Stomach (tissue), 19 donors: ENCODE measurements at places on chromosomes 2 and 18. TPM values are rescaled to one million over a fixed set of nuclear protein-coding genes. Genes with fewer than 3 reads are reported as not detected.

- no peak overlapping the region for H3K4me3 ChIP-seq
- no peaks in the 10 kb centered on the region for H3K27me3 ChIP-seq
- peaks cover 2% of the 10 kb centered on the region for H3K36me3 ChIP-seq
- peak overlapping the region; percentile 85 for H3K27ac ChIP-seq
- H3K4me1 ChIP-seq, result peaks cover 98% of the 10 kb centered on the region
Observed at GRCh38 chr2:105391058-105391627, 7.7 kb downstream of the FHL2 start.

GRCh38 chr2:215338883-215339679 is 27.2 kb downstream of the ATIC start:
- H3K27ac ChIP-seq, result no peak overlapping the region
- no peak overlapping the region for H3K4me3 ChIP-seq
- no peaks in the 10 kb centered on the region for H3K4me1 ChIP-seq
- no peaks in the 10 kb centered on the region for H3K27me3 ChIP-seq
- peaks cover 25% of the 10 kb centered on the region for H3K36me3 ChIP-seq
- DNase-seq, result no peak

The PDE11A gene
- polyA plus RNA-seq, result 0.37 TPM

GRCh38 chr2:47485177-47485576 is 82.2 kb downstream of the MSH2 start:
- H3K27ac ChIP-seq, result no peak overlapping the region
- no peak overlapping the region for H3K4me3 ChIP-seq
- no peak for DNase-seq

- H3K4me3 ChIP-seq, result no peak overlapping the region
- H3K4me1 ChIP-seq, result no peaks in the 10 kb centered on the region
- no peak overlapping the region for H3K27ac ChIP-seq
- no peaks in the 10 kb centered on the region for H3K36me3 ChIP-seq
Observed at GRCh38 chr2:50878251-50878650, 153.7 kb downstream of the NRXN1 start.

- H3K27me3 ChIP-seq, result no peaks in the 10 kb centered on the region
- peaks cover 61% of the 10 kb centered on the region for H3K4me1 ChIP-seq
- H3K36me3 ChIP-seq, result peaks cover 19% of the 10 kb centered on the region
- DNase-seq, result no peak
- no peak overlapping the region for H3K4me3 ChIP-seq
- H3K27ac ChIP-seq, result no peak overlapping the region
Observed at GRCh38 chr2:168564641-168565040, 108.6 kb downstream of the CERS6 start.

DNA sequence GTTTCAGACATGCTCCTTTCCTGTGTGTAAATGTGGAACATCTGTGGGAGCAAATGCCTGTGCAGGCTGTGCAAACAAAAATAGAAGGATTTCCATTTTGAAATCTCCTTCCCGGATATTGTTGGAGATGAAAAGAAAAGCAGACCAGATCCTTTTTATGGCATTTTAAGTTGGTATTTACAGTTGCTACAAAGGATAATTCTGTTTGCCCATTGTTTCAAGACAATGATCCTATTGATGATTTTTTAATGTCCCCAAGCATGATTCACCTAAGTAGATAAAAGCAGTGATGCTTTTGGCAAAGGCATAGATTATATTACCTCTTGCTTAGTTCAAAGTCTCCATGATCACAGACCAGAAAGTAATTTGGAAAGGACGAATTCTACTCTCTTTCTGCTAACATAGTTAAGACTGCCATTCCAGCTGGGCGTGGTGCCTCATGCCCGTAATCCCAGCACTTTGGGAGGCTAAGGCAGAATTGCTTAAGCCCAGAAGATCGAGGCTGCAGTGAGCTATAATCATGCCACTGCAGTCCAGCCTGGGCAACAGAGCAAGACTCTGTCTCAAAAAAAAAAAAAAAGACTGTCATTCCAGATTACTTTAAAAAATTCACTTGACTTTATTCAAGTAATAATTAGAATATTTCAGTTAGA is 209.6 kb upstream of the SLC39A10 start:
- no peak overlapping the region for H3K4me3 ChIP-seq
- no peak for DNase-seq
- H3K4me1 ChIP-seq, result no peaks in the 10 kb centered on the region
- no peaks in the 10 kb centered on the region for H3K27me3 ChIP-seq

- no peaks in the 10 kb centered on the region for H3K27me3 ChIP-seq
- peaks cover 10% of the 10 kb centered on the region for H3K36me3 ChIP-seq
- no peak for DNase-seq
- no peaks in the 10 kb centered on the region for H3K4me1 ChIP-seq
- no peak overlapping the region for H3K4me3 ChIP-seq
- H3K27ac ChIP-seq, result no peak overlapping the region
Observed at GRCh38 chr18:12791610-12792009, 88.8 kb downstream of the PSMG2 start.

DNA sequence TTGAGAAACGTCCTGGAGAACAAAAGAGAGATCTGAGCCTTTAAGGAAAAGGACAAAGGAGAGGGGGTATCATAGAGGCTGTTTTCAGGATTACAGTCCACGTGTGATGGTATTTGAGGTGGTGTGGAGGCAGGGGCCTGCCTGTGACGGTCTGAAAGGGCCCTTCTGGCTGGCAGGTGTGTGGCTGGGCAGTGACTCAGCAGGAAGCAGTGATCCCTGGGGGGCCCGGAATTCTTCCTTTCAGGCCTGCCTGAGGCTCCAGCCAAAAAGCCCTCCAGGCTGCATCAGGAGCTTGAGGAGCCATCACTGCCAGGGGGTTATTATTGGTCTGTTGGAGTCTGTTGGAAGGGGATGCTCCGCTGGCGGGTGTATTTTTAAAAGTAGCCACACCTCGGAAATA is 97.2 kb upstream of the TMEM18 start:
- H3K4me1 ChIP-seq, result no peaks in the 10 kb centered on the region
- no peaks in the 10 kb centered on the region for H3K36me3 ChIP-seq
- no peak for DNase-seq
- no peak overlapping the region for H3K27ac ChIP-seq
- peaks cover 17% of the 10 kb centered on the region for H3K27me3 ChIP-seq

The NEU4 gene
- not detected for polyA plus RNA-seq

DNA sequence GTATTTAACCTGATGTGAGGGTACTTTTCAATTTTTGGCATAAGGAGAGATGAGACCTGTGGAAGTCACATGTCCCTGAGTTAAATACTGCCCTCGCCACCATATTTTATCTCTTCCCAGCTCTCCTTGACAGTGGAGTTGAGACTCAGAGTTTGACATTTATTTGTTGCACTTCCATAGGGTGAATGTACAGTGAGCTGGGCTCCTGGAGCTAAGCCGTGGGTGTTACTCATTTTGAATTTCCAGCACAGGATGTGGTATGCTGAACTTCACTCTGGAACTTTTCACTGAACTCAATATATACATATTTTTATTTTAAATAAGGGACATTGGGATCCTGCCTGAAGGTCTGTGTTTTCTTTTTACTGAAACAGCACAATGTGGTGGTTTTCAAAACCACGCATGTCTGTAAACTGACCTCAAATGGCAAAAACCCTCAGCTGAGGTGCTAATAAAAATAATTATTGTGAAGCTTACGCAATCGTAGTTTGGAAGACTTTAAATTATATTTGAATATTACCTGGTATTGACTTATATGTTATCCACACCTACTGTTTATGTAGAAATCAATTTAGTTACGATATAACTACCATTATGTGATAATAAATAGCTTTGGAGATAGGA is 12.1 kb downstream of the RNF144A start:
- H3K27ac ChIP-seq, result no peak overlapping the region
- peaks cover 15% of the 10 kb centered on the region for H3K4me1 ChIP-seq
- no peaks in the 10 kb centered on the region for H3K36me3 ChIP-seq
- H3K27me3 ChIP-seq, result no peaks in the 10 kb centered on the region

GRCh38 chr2:146004462-146004861 is 1484.5 kb upstream of the ZEB2 start:
- no peak overlapping the region for H3K27ac ChIP-seq
- H3K4me3 ChIP-seq, result no peak overlapping the region
- H3K27me3 ChIP-seq, result no peaks in the 10 kb centered on the region
- H3K4me1 ChIP-seq, result no peaks in the 10 kb centered on the region

The PSMA8 gene
- not detected for polyA plus RNA-seq

GRCh38 chr2:232076736-232077135 is 115.2 kb downstream of the DIS3L2 start:
- no peaks in the 10 kb centered on the region for H3K36me3 ChIP-seq
- no peak overlapping the region for H3K4me3 ChIP-seq
- H3K27me3 ChIP-seq, result no peaks in the 10 kb centered on the region
- no peak for DNase-seq

DNA sequence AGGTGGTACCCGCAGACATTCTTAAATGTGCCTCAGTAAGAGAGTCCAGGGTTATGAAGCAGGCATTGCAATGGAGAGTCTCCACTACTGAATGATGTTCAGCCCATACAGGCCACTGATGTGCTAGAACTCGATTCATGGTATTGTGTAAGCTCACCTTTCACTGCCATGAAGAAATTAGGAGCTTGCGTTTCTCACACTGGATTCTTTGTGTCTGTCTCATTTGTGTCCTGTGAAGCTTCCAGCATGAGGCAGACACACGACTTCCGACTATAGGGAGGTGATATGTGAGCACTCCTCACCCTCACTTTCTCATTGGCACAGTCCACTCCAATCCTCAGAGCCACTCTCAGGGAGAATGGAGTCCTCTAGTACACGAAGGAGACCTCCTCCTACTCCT is 677.4 kb upstream of the RAB6C start:
- no peak overlapping the region for H3K27ac ChIP-seq
- DNase-seq, result no peak
- no peaks in the 10 kb centered on the region for H3K36me3 ChIP-seq

The POTEI gene
- not detected for polyA plus RNA-seq

GRCh38 chr2:222136106-222136630 is 162.6 kb downstream of the PAX3 start:
- H3K4me1 ChIP-seq, result no peaks in the 10 kb centered on the region
- no peak for DNase-seq
- H3K27ac ChIP-seq, result no peak overlapping the region
- H3K36me3 ChIP-seq, result no peaks in the 10 kb centered on the region
- no peak overlapping the region for H3K4me3 ChIP-seq

- no peaks in the 10 kb centered on the region for H3K27me3 ChIP-seq
- H3K36me3 ChIP-seq, result no peaks in the 10 kb centered on the region
- H3K27ac ChIP-seq, result no peak overlapping the region
- no peak for DNase-seq
- no peak overlapping the region for H3K4me3 ChIP-seq
Observed at GRCh38 chr18:31791817-31792579, 31.3 kb upstream of the SLC25A52 start.

GRCh38 chr2:60553495-60554073 is at the start of gene BCL11A:
Gene BCL11A (minus strand): TSS chr2:60553654. CDS start chr2:60553270, 384 bp downstream.
- peaks cover 73% of the 10 kb centered on the region for H3K4me1 ChIP-seq
- H3K4me3 ChIP-seq, result peak within 1 kb of the TSS; percentile 65
- H3K27ac ChIP-seq, result peak within 1 kb of the TSS; percentile 88
- no peaks in the 10 kb centered on the region for H3K36me3 ChIP-seq
- peaks cover 6% of the 10 kb centered on the region for H3K27me3 ChIP-seq

The TFCP2L1 gene
- polyA plus RNA-seq, result 10.4 TPM

The ATP5F1A gene
- polyA plus RNA-seq, result 406 TPM

The KANSL3 gene
- 13.6 TPM for polyA plus RNA-seq

- H3K27me3 ChIP-seq, result no peaks in the 10 kb centered on the region
- H3K4me3 ChIP-seq, result no peak overlapping the region
- no peaks in the 10 kb centered on the region for H3K4me1 ChIP-seq
- no peak overlapping the region for H3K27ac ChIP-seq
- no peaks in the 10 kb centered on the region for H3K36me3 ChIP-seq
- DNase-seq, result no peak
Observed at GRCh38 chr18:6980363-6980762, 137.2 kb downstream of the LAMA1 start.

The ALPG gene
- polyA plus RNA-seq, result not detected

- no peaks in the 10 kb centered on the region for H3K27me3 ChIP-seq
- H3K36me3 ChIP-seq, result no peaks in the 10 kb centered on the region
- DNase-seq, result no peak
- H3K4me3 ChIP-seq, result no peak overlapping the region
- no peak overlapping the region for H3K27ac ChIP-seq
- no peaks in the 10 kb centered on the region for H3K4me1 ChIP-seq
Observed at GRCh38 chr2:179701524-179702110, 159.8 kb downstream of the ZNF385B start.

DNA sequence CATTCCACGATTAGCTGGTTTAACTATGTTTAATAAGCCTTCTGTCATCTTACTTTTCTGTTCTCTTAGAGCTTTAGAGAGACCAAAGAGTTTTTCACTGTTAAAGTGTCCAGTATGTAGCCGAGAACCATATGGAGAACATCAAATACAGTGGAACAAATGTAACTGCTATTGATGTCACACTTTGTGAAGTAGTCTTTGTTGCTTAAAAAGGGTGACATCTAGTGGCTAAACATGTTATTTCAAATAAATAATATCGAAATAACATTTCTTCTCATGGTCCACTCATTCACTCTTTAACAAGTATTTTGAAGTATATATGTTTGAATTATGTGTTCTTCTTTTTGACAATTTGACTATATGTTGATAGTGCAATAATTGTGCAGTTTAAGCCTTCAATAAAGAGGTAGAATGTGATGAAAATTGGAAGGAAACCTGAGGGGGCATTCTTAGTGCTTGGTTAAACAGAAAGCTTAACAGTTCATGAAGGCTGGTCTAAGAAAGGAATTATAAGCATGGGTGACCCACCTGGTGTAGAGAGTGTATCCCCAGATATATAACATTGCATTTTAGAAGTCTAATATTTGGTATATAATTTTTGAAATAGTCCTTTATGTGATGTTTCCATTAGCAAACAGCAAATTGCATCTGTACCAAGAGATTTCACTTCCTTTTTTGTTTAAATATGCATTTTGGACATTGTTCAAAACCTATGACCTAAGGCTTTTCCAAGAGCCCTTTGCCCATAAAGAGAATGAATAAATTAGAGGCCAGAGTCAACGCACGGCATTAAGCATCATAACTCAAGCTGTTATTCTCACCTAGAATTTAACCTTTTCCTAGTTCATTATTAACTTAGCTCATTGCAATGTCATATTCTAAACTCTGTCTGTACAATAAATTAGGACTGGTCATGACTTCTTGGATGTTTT is 112.1 kb downstream of the KYNU start:
- no peak overlapping the region for H3K27ac ChIP-seq
- no peaks in the 10 kb centered on the region for H3K36me3 ChIP-seq
- H3K4me1 ChIP-seq, result no peaks in the 10 kb centered on the region
- H3K4me3 ChIP-seq, result no peak overlapping the region
- no peaks in the 10 kb centered on the region for H3K27me3 ChIP-seq

- no peak for DNase-seq
- H3K27ac ChIP-seq, result no peak overlapping the region
- no peaks in the 10 kb centered on the region for H3K27me3 ChIP-seq
- H3K4me1 ChIP-seq, result peaks cover 20% of the 10 kb centered on the region
- H3K4me3 ChIP-seq, result no peak overlapping the region
- no peaks in the 10 kb centered on the region for H3K36me3 ChIP-seq
Observed at GRCh38 chr18:45250479-45250878, 364.8 kb upstream of the SLC14A2 start.

The POTEJ gene
- not detected for polyA plus RNA-seq

DNA sequence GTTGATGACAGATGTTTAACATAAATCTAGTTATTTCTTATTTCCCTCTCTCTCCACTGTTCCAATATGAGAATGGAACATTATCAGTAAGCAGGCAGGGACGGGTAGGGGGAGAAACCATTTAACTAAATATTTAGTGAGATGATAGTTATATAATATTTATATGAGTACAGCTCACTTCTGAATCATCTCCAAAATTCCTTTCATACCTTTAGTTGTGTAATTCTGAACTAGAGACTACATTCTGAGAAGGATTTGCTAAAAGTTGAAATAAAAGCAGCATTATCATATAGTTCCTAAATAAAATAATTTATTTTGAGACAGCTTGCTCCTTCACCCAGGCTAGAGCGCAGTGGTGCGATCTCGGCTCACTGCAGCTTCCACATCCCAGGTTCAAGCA is 41.4 kb downstream of the B4GALT6 start:
- H3K27me3 ChIP-seq, result no peaks in the 10 kb centered on the region
- H3K27ac ChIP-seq, result no peak overlapping the region
- H3K4me3 ChIP-seq, result no peak overlapping the region
- no peaks in the 10 kb centered on the region for H3K36me3 ChIP-seq

The UBE2E3 gene
- 109 TPM for polyA plus RNA-seq

The RIT2 gene
- not detected for polyA plus RNA-seq
